ENCODE measurements at places on chromosomes 7 and 10.

DNA sequence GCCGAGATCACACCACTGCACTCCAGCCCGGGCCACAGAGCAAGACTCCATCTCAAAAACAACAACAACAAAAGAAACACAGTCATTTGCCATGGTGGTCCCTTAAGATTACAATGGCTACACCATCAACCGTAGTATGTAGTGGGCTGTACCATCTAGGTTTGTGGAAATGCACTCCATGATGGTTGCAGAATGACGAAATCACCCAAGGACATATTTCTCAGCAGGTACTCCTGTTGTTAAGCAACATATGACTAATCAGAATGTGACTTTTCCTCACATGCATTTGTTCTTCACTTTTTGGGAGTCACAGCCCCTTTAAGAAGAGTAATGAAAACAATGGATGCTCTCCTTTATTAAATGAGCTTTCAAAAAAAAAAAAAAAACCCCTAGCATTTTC, 11.0 kb downstream of the SVIL start:
- DNase-seq, result no peak

- DNase-seq, result no peak
Observed at GRCh38 chr10:78454123-78454645, 420.5 kb downstream of the RPS24 start.

DNA sequence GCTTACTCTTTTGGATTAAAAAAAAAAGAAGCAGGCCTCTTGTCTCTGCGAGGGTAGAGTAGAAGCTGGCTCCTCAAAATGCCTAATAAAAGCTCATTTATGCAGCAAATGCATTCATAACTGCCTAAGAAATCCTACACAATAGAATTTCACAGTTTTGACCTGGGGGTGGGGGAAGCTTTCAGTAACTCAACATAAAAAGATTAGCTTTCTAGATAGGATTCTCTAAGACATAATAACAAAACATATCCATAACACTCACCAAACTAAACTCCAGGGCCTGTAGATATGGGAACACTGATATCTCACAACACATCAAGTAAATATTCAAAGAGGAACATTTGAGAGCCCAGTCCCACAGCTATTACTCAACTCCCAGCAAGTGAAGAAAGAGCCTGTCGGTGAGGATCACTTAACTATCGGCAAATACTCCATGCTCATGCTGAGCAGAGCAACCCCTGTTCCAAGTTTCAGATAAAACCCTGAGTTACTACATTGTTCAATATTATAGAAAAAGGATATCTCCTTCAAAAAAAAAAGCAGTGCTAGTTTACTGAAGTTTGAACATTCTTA, 88.1 kb downstream of the COBL start:
- no peak for DNase-seq

GRCh38 chr10:84196083-84196482, 1.7 kb downstream of the CDHR1 start:
- no peak for DNase-seq

- DNase-seq, result no peak
Observed at GRCh38 chr7:23175938-23176337, 5.9 kb upstream of the NUP42 start.

DNA sequence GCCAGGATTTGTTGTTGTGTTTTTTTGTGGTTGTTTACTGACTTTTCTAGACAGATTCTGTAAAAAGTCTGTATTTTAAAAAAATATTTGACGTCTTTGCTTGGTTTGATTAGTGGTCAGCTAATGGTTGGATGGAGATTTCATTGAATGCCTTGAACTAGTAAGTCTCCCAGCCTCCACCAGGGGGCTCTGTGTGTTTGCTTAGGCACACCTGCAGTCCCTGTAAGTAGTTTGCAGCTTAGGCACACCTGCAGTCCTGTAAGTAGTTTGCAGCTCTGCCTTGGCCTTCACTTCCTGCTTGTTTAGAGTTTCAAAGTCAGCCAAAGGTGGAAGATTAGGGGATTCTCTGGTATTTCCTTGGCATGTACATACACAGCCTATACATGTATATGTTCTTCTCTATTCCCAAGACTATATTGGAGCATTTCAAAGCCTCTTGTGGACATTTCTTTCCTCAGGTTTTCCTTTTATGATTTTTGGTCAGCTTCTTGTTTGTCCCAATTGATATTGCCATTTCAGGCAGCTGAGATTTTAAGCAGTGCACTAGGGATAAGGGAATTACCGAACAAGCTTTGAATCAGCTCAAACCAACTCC, 101.6 kb downstream of the CCSER2 start:
- peak; percentile 61 for DNase-seq

DNA sequence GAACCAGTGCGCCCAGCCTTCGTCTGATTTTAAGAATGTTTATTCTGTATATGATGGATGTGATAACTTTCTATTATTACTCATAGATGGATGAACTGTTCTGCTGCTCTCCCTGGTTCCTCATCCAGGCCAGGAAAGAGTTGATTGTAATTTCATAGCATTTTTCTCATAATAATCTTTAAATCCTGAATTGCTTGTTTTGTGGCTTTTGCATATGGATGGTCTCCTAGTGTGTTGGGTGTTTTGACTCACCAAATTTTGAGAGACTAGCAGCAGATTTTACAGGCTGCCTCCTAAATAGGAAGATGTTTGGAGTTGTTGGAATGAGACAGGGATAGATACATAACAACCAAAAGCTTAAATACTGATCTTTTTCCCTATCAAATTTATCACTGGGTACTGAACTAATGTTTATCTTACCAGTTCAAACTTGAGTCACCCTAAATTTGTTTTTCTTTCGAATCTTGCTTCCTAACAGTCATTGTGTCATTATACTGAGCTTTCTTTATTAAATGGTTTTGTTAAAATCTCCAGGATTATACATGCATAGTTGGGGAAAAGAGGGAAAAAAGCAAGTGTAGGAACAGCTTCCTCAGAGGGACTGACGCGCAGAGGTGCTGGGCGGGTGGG, 106.0 kb upstream of the GATA3 start:
- no peak for DNase-seq

- DNase-seq, result no peak
Observed at GRCh38 chr10:49505589-49505988, 33.3 kb downstream of the ERCC6 start.

DNA sequence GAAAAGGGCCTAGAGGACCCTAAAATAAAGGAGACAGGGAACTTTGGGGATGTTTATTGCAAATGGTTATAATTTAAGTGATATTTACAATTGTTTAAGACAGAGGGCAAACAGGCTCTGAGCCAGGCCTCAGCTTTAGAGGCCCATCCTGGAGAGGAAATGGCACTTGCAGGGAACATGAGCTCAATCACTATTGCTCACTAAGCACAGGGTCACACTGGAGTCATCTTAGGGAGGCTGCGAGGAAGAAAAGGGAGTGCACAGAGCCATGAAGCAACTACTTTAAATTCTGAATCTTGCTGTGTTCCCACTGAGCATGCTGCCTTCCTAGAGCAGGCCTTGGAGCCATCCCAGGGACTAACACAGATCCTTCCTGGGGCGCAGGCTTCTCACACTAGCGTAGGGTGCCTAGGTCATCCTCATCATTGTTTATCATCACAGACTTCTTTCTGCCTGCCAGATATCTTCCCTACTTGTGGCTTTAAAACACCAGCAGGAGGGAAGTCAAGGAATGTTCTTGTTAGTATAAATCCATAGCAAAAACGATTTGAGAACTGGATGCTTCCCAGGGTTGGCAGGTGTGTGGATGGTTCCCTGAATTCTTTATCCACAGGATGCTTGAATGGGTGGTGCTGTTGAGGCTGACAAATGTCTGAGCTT, 12.7 kb upstream of the DNAJB12 start:
- no peak for DNase-seq

DNA sequence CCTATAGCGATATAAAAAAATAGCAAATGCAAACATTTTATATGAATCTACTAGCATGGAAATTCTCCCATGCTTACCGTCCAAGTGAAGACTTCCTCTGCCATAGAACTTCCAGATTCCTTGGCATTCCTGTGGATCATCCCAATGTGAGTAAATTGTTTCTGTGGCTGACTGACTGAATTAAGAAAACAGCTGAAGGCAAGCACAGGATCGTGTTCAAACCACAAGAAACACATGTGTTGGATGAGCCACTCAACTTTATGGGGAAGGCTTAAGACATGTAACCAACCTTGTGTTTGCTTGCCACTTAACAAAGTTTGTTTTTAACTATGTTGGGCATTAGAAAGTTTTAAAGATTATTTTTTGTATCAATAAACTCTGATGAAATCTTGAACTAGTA, 2.6 kb upstream of the MYPN start:
- no peak for DNase-seq

DNA sequence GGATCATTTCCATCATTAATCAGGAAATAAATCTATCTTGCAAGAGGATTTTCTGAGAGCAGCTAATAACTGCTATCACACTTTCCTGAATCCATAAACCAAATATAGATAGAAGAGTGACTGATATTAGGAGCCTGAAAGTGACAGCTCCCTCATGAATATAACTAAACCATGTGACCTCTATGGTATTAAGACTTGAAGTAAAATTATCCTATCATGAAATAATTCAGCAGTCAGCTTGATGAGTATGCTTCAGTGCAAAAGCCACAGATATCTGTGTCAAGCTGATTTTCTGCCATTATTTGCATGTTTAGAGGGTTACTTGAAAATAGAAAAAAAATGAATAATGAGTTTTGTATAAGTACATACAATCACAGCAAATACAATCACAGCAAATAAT, 80.1 kb upstream of the PPP1R3A start:
- DNase-seq, result no peak

DNA sequence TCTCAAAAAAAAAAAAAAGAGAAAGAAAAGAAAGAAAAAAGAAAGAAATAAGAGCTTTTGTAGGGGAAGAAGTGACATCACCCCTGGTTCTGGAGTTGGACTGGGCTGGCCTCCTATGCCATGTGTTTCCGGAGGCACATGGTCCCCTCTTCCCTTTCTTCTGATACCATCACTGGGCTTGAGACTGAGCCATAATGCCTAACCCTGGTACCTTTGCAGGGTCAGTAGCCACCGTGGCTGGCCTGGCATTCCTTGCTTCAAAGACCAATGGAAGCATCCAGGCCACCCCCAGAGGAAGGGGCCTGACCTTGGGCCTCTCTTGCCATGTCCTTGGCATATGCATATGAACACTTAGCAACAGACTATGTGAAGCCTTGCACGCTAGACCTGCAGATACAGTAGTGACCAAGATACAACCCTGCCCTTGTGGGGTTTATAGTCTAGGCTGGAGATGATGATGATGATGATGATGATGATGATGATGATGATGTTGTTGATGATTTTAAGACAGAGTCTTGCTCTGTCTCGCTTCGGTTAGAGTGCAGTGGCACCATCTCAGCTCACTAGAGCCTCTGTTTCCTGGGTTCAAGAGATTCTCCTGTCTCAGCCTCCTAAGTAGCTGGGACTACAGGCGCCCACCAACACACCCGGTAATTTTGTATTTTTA, 31.8 kb downstream of the SUFU start:
- no peak for DNase-seq

DNA sequence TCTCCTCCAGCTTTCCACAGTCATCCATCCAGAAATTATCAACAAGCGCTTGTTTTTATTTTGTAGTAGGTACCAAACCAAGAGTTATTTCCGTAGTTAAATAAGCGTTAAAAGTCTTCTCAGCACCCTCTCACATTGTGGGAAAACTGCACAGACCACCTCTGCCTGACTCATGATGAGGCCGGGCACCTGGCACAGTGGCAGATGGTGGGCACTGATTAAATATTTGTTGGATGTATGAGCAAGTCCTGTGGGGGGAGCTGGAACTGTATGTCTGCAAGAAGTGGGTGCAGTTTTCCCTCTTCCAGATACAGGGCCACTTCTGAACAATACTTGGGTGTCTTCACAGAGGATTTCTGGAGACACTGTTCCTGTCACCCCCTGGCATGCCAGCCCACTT, 5.3 kb upstream of the REPIN1 start:
- DNase-seq, result no peak

DNA sequence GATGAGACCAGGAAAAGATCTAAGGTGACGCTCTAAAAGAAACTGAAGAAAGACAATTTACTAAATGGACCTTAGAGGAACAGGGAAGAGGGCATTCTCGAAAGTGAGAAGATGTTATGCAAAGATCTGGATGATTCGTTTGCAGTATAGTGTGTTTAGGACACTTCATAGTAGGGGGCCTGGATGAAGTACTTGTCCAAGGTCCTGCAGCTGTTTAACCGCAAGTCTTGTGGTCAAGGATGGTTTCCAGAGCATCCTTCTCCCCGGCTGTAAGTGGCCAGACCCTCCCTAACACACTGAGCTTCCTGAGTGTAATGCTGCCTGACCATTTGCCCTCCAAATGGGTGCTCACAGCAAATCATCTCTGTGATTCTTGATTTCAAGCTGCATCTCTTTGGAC, 101.6 kb downstream of the XPNPEP1 start:
- no peak for DNase-seq

DNA sequence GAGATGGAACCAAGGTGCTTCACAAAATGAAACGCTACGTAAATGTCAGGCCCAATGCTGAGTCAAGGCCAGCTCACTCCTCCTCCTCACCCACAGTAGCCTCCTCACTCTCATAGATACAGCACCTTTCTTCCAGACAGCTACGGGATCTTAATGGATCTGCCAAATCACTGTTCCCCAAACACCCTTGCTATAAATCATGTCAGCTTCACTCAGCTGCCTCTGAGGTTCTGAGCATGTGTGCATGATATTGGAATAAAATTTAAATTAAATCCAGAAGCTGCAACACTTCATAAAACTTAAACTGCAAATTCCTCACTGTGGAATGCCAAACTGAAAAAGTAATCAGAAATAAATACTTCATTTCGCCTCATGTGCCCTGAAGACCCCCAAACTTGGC, 14.7 kb upstream of the CPXM2 start:
- no peak for DNase-seq

- DNase-seq, result no peak
Observed at GRCh38 chr10:88800152-88801125, 2.1 kb upstream of the LIPM start.

DNA sequence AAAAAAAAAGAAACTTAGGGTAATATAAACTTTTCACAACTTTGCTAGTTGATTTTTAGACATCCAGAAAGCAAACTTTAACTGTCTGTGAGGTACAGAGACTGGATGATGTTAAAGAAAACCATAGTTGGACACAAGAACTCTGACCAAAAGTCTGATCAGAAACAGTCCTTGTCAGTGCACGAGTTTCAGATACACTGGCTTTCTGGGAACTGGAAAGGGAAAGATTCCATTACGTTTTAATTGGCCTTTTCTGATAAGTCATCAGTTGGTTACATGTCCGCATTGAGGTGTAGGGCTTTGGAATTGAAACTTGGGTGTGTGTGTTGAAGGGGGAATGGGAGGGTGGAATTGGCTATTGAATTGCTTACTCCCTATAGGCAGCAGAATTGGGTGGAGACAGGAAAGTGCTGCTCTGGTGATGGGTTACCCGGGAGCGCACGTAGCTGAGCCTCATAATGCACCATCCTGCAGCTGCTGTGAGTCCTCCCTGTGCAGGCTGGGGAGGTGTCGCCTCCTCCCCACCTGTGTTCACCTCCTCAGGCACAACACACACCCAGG, 59.9 kb downstream of the DAGLB start:
- no peak for DNase-seq

All from stimulated activated CD4-positive, alpha-beta T cell treated with anti-CD3 and anti-CD28 coated beads, Interleukin-2, amount 100 ng/mL, for 48 hours (primary cell).